Thoracic aorta (tissue), 2 donors: ENCODE measurements at places on chromosomes 12 and 14. TPM values are rescaled to one million over a fixed set of nuclear protein-coding genes. Genes with fewer than 3 reads are reported as not detected.

Gene RERGL
- 9.0 TPM for total RNA-seq

Gene DPY19L2
- 21.0 TPM for total RNA-seq

Gene BIN2
- 4.6 TPM for total RNA-seq

Gene IL31
- total RNA-seq = not detected

Gene KRT78
- not detected for total RNA-seq

Gene CLECL1
- 1.9 TPM for total RNA-seq

Gene TSPAN8
- 70.9 TPM for total RNA-seq

Gene ASB2
- 47.2 TPM for total RNA-seq

Gene ATP6V1D
- total RNA-seq = 50.1 TPM

Gene ZNF641
- total RNA-seq = 30.8 TPM

Gene WNT5B
- total RNA-seq = 3.1 TPM

Gene PPP1R36
- not detected for total RNA-seq

Gene STAT6
- total RNA-seq = 185 TPM

Gene KRT81
- 5.1 TPM for total RNA-seq

Gene FGF6
- not detected for total RNA-seq

Gene ZFYVE21
- total RNA-seq = 97.1 TPM

Gene ARHGEF25
- 77.0 TPM for total RNA-seq

Gene IL23A
- total RNA-seq = not detected

Gene SLC8A3
- 0.95 TPM for total RNA-seq

Gene CELA1
- total RNA-seq = not detected

Gene GRIN2B
- not detected for total RNA-seq

Gene CCDC177
- total RNA-seq = not detected

Gene TIMM9
- total RNA-seq = 43.9 TPM

Gene HOXC12
- total RNA-seq = not detected

Gene TGFB3
- 67.1 TPM for total RNA-seq

Gene LRP1
- 755 TPM for total RNA-seq
